ENCODE measurements at places on chromosomes 11 and 22.

DNA sequence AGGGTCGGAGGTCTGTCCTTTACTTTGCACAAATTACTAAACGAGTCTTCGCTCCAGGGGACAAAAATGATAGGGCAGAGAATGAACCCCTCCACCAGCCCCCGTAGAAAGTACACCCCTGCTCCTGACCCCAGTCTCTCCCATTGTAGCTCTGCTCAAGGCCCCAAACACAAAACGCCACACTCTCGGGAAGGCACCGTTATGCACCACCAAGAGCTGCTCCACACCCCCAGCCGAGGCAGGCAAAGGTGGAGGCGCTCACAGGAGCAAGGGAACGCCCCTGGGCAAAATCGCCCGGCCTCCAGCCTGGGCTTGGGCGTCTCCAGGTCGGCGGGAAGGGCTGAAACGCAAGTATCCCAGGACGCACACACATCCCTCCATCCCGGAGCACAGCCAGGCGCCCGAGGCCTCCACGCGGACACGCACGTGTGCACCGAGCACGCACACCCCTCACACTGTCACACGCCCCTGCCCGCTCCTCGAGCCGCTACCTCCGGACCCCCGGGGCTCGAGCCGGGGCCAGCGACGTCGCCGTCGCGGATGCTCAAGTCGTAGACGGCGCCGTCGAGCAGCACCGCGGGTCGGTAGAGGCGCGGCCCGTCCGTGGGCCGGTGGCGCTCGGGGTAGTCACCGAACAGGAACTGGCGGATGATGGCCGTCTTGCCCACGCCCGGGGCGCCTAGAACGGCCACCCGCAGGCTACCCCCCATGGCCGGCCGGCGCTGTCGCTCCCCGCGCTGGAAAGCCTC is 786 bp downstream of the RASL10A start:
- DNase-seq, result no peak

DNA sequence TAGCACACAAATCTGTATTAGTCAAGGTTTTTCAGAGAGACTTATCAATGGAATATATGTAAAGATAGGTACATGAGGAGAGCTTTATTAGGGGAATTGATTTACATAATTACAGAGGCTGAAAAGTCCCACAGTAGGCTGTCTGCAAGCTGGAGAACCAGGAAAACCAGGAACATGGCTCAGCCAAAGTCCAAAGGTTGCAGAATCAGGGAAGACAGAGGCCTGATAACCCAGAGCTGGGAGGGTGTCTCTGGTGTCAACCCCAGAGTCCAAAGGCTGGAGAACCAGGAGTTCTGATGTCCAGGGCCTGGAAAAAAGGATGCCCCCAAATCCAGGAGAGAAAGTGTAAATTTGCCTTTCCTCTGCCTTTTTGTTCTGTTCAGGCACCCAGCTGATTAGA is 16.3 kb upstream of the OR5F1 start:
- DNase-seq, result no peak

- DNase-seq, result no peak
These were observed 3.9 kb downstream of the P2RY2 start for GRCh38 chr11:73221996-73222395.

GRCh38 chr11:26021017-26021416 is 310.9 kb upstream of the ANO3 start:
- DNase-seq, result no peak

- peak; percentile 81 for DNase-seq
These were observed 129.6 kb downstream of the CEP164 start for GRCh38 chr11:117457031-117457785.

- no peak for DNase-seq
These were observed 2.3 kb downstream of the SIK2 start for GRCh38 chr11:111604392-111605009.

DNA sequence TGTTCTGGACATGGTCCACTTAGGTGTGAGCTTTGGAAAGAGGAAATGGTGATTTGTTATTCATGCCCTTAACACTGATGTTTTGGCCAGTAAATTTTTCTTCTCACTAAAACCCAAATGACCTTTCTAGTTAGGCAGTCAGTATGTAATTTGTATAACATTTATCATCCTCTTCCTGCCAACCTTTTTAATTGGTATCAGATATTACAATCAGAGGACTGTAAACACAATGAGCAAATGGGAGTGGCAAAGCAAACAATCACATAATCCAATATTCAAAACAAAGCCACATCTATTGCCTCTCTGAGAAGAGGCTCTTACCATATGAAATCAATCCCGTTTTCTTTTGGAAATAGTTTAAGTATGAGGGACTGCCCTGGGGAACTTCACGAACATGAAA is 49.1 kb downstream of the BBOX1 start:
- DNase-seq, result no peak

DNA sequence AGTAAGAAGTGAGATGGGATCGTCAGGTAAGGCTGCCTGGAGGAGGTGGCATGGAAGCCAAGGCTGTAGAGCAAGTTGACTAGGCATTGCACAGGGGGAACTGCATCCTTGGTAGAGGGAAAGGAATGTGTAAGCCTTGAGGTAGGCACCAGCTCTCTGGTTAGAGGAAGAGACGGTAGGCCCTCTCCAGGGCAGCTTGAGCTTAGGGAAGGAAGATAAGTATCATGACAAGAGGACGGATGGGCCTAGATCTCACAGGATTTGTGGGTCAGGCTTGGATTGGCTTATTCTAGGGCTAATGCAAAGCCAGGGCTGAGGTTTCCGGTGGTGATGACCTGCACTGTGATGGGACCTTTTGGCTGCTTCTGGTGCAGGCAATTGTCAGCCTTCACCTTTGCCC is 1035.8 kb downstream of the TBC1D22A start:
- no peak for DNase-seq

GRCh38 chr11:72548463-72548862 is 114.1 kb upstream of the CLPB start:
- DNase-seq, result no peak

- DNase-seq, result no peak
These were observed 49.0 kb downstream of the MUC15 start for GRCh38 chr11:26522912-26523610.

GRCh38 chr11:109222761-109223160 is 199.2 kb upstream of the C11orf87 start:
- DNase-seq, result no peak

DNA sequence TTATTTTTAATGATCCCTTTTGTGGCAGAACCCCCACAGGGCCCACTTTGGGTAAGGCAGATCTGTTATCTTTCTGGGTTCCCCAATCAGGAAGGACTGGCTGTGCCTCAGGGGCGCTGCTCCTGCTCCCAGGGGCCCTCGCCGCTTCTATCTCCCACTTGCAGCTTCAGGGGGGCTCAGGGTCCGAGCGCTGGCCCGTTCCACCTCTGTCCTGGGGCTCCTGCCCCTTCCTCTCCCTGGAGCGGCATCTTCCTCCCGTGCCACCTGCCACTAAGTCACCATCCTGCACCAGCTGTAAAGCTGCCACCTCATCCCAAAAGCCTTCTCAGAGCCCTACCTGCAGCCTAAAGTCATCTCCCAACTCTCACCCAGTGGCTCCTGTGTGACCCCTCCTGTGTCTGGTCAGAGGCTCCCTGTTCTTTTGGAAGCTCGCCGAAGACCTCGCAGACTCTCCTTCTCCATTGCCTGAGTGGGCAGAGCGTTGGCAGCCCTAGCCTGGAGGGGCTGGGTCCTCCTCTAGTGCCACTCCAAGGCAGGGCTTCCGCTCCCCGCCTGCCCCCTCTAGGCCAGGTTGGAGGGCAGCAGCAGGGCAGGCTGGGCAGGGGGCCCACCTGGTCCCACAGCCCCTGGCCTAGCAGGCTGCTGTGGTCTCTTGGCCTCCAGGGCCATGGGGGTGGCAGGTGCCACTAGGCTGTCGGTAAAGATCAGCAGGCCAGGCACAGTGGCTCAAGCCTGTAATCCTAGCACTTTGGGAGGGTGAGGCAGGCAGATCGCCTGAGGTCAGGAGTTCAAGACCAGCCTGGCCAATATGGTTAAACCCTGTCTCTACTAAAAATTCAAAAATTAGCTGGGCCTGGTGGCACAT is 106.7 kb downstream of the MORC2 start:
- DNase-seq, result no peak

DNA sequence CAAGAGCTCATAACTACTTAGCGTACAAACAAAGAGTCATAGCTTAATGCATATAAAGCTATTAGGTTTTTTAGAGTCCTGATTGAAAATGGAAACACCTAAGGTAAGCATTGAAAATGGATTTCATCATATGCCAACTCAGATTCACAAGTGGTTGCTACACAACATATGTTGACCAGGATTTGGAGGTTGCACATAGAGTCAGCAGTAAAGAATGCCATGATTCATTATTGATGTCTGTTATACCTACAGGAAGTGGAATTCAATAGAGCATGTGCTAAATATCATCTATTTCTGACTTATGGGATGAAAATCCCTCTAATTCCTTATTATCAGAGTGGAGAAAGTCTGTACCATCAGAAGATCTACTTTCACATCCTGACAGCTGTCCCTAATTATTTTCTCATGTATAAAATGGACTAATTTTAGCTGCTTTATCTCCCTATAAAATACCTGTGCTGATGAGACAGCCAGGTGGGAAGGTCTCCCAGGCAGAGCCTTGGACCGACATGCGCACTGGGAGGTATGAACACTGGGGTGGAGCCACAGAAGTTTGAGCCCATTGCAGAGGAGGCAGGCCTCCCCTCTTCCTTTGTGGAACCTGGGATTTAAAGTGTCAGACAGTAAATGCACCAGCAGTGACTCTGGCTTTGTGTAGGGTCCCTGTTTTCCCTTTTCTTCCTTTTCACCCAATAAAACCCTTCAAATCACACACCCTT is 204.2 kb downstream of the AASDHPPT start:
- DNase-seq, result no peak

- no peak for DNase-seq
These were observed 13.2 kb downstream of the MPZL3 start for GRCh38 chr11:118238929-118239328.

DNA sequence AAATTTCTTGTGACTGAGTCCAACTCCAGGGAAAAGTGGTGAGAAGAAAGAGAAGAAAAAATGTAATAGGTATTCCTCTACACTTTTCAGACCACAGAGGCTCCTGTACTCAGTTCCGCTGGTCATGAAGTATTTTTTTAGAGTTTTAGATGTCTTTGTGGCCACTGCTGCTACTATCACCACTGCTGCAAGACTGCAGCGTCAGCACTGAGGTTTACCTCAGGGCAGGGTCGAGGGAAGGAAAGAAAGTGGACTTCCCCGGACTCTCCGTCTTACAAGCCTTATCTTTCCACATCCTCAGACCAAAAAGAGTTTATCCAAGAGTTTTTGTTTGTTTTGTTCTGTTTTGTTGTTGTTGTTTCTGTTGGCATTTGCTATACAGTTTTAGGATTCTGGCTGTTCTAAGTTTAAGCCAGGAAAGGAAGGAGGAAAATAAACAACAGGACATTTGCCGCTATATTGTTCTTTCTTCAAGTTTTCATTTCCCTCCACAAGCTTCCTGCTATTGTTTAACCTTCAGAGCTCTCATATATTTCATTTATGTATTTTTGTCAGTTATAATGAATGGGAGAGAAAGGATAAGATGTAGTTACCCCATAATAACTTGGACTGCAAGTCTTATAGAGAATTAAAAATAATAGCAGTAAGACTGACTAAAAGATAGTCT is 919.3 kb downstream of the NTM start:
- DNase-seq, result no peak

DNA sequence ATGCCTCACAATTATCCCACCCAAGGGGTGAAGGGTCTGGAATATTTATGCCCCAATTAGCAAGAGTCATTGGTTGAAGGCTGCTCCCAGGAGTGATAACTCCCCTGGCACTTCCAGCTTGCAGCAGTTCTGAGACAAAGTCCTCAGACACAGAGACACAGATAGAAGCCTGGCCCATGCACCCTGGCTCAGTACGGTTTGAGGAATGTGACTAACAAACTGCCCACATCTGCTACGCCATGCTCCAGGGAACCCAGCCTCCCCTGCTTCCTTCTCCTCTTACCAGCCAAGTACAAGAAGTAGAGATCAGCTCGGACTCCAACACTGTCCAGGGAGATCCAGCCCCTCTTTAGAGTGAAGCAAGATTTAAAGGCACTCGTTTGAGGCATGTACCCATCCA is 48.5 kb upstream of the BMAL1 start:
- DNase-seq, result no peak

DNA sequence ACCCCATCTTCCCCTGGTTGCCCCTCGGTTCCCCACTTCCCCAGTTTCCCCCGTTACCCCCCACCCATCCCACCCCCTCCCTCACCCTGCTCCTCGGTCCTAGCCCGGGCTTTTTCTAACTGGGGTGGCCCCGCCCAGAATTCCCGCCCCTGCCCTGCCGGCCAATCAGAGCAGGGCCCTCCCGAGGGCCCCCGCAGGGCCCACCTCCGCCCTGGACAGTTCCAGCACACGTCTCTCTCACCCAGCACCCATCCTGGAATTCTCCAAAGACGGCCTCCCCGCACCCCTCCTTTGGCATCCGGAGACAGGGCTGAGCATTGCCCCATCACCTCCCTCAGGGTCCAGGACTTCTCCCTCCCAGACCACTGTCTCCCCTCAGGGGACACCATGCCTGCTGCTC is at the start of gene H19:
Gene H19 (minus strand): TSS at position 88 of the 400 bp plus-strand sequence.
- DNase-seq, result no peak

GRCh38 chr22:38432264-38432663 is 22.7 kb downstream of the KCNJ4 start:
- no peak for DNase-seq

DNA sequence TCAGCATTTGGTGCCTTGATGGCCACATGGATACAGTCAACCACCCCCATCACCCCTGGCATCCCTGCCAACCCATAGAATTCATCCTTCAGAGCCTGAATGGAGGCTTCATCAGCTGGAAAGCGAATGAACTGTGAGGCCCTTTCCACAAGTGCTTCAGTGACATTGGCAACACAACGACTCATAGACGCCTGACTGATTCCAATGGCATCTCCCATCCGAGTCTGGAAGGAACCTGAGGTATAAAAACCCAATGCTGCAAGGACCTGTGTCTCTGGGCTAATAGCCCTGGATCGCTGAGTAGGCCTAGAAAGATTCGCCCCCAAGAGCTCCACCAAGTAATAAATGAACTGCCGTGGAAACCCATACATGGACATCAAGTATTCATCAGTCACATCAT is 1.3 kb downstream of the HARBI1 start:
- DNase-seq, result no peak

DNA sequence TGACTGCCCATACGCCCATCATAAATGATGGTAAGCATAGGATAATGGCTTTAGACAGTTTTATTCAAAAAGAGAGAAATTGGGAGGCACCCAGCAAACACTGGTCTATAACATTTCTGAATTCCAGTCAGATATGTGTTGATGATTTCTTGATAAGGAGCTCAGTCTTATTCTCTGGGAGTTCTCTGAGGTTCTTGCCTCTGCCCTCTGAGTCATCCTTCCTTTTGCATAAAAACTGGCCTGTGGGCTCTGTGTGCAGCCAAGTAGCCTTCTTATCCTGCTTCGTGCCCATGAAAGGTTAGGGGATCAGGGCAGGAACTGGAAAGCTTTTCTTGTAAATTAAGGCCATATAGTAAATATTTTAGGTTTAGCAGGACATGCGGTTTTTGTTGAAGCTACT is 48.9 kb downstream of the FAR1 start:
- DNase-seq, result no peak

DNA sequence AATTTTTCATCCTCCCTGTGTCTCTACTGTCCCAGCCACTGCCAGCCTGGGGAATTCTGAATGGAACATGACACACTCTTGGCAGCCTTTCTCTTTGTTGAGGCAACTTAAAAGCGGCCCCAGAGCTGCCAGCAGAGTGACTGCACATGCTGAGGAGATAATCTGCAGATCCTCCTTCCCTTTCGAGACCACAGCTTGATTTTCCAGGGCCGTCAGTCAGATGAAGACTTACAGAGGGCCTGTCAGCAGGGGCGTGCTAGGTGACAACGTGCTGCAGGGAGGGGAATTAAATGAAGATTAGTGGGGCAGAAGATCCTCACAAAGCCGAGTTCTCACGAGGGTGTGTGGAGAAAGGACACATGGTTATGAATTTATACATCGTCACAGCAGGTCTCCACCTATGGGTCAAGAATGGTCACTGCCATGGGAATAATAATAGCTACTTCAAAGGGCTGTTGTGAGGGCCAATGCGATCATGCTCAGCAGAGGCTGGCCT is 193.5 kb upstream of the PITPNB start:
- DNase-seq, result no peak

Measured in NCI-H2107 (cell line).